ENCODE measurements at places on chromosomes 5 and 9.

GRCh38 chr9:88053856-88054501 lies 79.6 kb upstream of the CDK20 start:
- ATAC-seq = no peak

- ATAC-seq = peak; percentile 82
Measured at GRCh38 chr5:151094030-151094851, 13.4 kb upstream of the TNIP1 start.

- ATAC-seq = no peak
Measured at GRCh38 chr9:38035873-38036272, 33.2 kb downstream of the SHB start.

DNA sequence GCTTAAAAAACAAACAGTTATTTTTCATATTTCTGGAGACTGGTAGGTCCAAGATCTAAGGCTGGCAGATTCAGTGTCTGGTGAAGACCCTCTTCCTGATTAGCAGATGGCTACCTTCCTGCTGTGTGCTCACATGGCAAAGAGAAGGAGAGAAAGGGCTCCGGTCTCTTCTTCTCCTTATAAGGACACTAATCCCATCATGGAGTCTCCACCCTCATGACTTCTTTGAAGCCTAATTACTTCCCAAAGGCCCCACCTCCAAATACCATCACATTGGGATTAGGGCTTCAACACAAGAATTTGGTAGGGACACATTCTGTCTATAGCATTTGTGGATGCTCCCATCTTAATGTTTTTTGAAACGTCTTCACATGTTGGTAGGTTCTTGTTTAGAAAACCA lies 391.1 kb downstream of the TMEM161B start:
- no peak for ATAC-seq

DNA sequence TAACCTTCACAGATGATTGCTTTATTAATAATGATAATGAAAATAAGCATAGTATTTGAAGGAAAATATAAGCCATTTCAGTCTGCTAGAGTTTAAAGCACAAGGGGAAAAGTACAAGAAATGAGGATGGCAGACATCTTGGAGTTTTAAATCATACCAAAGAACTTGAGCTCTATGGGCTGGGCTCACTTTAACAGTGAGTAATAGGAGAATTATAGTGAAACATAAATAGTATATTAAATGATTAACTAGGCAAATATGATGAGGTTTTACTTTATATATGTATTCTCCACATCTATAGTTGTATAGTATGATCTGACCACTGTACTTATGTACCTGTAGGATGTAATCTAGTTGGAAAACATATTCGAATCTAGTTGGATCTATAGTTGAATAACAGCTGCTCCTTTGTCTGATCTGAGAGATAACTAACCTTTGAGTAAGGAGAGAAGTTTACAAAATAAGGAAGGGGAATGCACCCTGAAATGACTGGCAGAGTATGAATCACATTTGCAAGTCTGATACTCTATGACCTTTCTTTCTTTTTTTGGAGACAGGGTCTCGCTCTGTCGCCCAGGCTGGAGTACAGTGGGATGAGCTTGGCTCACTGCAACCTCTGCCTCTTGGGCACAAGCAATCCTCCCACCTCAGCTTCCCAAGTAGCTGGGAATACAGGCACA lies 17.6 kb downstream of the MEGF9 start:
- no peak for ATAC-seq

DNA sequence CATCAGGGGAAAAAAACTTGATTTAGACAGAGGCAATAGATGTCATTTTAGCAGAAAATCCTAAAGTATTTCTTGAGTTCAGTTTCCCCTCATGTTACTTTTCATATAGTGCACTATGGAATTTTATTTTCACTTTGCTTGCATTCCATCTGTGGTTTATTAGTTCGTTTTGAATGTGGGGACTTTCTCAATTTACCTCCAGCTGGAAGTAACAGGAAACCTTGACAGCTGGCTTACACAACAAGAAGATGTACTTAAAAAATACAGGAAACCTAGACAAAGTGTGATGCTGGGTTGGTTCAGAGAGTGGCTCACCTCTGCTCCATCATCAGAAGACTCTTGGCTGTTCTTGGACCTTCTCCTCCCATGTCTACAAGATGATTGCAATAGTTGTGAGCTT lies 567.0 kb downstream of the CETN3 start:
- ATAC-seq = no peak

- no peak for ATAC-seq
Measured at GRCh38 chr9:71664566-71664965, 103.7 kb downstream of the CEMIP2 start.

DNA sequence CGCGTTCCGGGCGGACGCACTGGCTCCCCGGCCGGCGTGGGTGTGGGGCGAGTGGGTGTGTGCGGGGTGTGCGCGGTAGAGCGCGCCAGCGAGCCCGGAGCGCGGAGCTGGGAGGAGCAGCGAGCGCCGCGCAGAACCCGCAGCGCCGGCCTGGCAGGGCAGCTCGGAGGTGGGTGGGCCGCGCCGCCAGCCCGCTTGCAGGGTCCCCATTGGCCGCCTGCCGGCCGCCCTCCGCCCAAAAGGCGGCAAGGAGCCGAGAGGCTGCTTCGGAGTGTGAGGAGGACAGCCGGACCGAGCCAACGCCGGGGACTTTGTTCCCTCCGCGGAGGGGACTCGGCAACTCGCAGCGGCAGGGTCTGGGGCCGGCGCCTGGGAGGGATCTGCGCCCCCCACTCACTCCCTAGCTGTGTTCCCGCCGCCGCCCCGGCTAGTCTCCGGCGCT lies at the start of gene DAPK1:
Gene DAPK1 (plus strand): TSS at position 264 of the 442 bp plus-strand sequence. CDS start 1,211 bp downstream, outside the sequence.
- ATAC-seq = peak; percentile 40

DNA sequence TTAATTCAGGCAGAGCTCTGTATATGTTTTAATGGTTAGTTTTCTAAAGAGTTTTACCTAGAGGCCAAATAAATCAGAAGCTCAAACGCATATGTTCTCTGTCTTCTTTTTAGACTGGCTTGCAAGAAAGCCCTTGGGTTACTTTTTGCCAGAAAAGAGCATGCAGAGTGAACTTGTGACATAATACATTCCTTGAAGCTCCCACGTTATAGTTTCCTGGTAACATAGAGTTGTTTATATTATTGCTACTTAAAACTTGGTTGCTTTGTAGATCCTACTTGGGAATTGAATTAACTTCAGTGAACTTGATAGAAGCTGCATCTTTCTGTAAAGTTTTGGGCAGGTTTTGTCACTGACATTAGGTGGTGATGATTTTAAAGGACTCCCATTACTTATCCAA lies 102.9 kb downstream of the C9orf152 start:
- no peak for ATAC-seq
